Thoracic aorta (tissue), 2 donors: ENCODE measurements at places on chromosomes 7 and 10. TPM values are rescaled to one million over a fixed set of nuclear protein-coding genes. Genes with fewer than 3 reads are reported as not detected.

The RASSF4 gene
- 48.5 TPM for total RNA-seq

The OR2A7 gene
- total RNA-seq, result 0.95 TPM

GRCh38 chr7:33836797-33837355 is 68.5 kb upstream of the BMPER start:
- no peaks in the 10 kb centered on the region for H3K27me3 ChIP-seq
- H3K36me3 ChIP-seq, result no peaks in the 10 kb centered on the region
- H3K4me1 ChIP-seq, result peaks cover 23% of the 10 kb centered on the region
- peak overlapping the region; percentile 13 for H3K4me3 ChIP-seq

- no peaks in the 10 kb centered on the region for H3K4me1 ChIP-seq
- H3K27ac ChIP-seq, result no peak overlapping the region
- H3K27me3 ChIP-seq, result no peaks in the 10 kb centered on the region
These were observed 11.1 kb downstream of the LRRC4 start for GRCh38 chr7:128020159-128020558.

GRCh38 chr7:101250324-101250723 is 5.4 kb upstream of the FIS1 start:
- no peak overlapping the region for H3K4me3 ChIP-seq
- H3K4me1 ChIP-seq, result peaks cover 14% of the 10 kb centered on the region
- no peak overlapping the region for H3K27ac ChIP-seq

DNA sequence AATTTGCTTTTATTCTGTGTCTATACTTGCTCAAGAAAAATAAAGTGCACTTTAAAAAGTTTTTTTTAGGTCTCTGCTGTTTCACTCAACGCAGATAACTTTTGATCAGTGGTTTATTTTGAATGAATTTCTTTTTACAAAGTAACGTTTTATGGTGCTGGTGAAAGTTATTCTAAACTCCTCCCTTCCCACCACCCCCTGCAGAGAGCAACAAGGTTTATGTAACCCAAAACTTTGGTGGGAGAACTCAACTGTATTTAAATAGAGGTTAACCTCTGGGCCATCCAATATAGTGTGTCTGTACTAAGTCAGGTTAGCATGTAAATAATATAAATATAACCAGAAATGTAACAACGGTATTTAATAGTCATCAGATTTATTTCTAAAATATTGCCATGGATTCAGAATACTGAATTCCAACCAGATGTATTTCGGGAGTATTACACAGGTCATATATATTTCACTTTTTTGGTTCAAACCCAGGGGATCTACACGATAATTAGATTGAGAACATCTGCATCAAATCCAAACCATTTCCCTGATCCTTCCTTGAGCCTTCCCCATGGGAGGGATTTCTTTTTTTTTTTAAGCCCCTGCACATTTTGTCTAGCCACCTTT is 3.9 kb upstream of the CUX1 start:
- peaks cover 5% of the 10 kb centered on the region for H3K4me1 ChIP-seq
- no peak overlapping the region for H3K27ac ChIP-seq
- no peaks in the 10 kb centered on the region for H3K27me3 ChIP-seq

DNA sequence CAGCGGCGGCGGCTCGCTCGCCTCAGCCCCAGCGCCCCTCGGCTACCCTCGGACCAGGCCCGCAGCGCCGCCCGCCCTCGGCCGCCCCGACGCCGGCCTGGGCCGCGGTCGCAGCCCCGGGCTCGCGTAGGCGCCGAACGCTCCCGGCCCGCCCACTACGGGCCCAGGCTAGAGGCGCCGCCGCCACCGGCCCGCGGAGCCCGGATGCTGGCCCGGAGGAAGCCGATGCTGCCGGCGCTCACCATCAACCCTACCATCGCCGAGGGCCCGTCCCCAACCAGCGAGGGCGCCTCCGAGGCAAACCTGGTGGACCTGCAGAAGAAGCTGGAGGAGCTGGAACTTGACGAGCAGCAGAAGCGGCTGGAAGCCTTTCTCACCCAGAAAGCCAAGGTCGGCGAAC is 18.2 kb upstream of the TSPAN33 start:
- no peaks in the 10 kb centered on the region for H3K36me3 ChIP-seq
- no peak overlapping the region for H3K27ac ChIP-seq
- no peaks in the 10 kb centered on the region for H3K4me1 ChIP-seq
- no peak overlapping the region for H3K4me3 ChIP-seq
- no peak for DNase-seq

- no peak overlapping the region for H3K27ac ChIP-seq
- no peak for DNase-seq
- no peaks in the 10 kb centered on the region for H3K36me3 ChIP-seq
- no peaks in the 10 kb centered on the region for H3K27me3 ChIP-seq
These were observed 267.9 kb upstream of the SP8 start for GRCh38 chr7:21054427-21055112.
